ENCODE measurements at places on chromosomes 3 and 15.
A peak's percentile ranks its signal among the peaks of the same experiment; 100 is the strongest.

DNA sequence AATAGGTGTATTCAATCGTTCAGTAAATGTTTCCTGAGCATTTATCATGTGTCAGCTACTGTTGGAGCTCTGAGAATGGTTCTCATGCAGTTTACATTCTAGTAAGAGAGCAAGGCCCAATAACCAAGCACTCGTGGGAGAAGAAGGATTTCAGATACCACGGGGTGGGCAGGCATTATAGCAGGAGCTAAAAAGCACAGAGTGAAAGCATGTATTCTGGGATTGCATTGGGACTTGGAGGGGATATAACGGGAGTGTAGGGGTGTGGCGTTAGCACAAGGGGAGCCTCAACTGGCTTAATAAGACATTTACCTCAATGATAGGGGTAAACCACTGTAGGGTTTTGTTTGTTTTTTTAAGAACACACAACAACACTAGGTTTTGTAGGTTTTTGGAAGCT lies 1.6 kb upstream of the SIAH2 start:
- DNase-seq, result no peak

DNA sequence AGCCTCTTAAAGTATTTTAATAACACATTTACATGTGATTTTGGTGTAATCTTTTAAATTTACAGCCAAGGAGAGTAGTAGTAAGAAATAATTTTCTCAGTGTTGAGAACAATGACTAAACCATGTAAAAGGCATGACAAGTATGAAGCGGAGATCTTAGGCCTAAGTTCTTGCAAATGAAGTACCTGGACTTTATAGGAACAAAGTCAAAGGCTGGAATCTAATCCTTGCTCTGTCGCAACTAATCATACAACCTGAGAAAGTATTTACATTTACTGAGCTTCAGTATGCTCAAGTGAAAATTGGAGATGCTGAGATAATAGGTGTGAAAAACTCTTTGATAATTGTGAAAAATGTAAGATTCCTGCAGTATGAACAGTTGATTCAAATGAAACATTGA lies 86.4 kb upstream of the VGLL3 start:
- DNase-seq, result no peak

GRCh38 chr3:195134431-195134830 lies 136.5 kb downstream of the XXYLT1 start:
- DNase-seq, result no peak

DNA sequence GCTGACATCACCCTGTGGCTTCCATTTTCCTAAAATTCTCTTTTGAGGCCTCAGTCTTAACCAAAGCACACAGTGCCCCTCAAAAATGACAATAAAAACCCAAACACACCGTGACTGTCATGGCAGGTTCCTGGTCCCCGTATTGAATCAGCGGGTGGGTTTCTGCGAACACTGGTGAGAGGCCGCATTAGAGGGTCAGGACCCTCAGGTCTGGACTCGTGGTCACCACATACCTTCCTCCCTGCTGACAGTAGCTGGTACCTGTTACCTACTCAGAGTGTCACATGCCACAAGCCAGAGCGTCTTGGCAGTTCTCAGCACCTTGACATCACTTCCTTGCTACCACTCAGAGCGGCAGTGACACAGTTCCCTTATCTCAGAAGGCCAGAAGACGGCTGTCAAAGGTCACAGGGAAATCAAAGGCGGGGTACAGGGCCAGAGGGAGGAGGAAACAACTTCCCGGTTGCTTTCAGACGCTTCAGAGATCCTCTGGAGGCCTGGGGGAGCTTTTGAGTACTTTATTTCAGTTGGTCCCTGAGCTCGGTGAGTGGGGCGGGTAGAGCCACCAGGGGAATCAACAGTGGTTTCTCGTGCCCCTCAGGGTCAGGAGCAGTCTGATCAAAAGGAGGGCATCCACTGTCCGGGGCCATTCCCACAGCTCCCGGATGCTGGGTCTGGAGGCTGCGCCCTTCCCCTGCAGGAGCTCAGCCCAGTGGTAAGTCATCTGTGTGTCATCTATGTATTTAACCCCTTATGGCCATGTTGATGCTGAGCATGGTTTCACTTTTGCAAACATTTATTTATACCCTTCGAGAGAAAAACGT lies at the start of the genes CCR5AS and CCRL2:
Gene CCR5AS (minus strand): TSS at position 279 of the 824 bp plus-strand sequence.
Gene CCRL2 (plus strand): TSS at position 472 of the 824 bp plus-strand sequence. CDS start 821 bp downstream, outside the sequence.
- DNase-seq, result peak; percentile 31
